Mucosa of gallbladder (tissue), 1 donor: ENCODE measurements at places on chromosomes 2 and 18. TPM values are rescaled to one million over a fixed set of nuclear protein-coding genes. Genes with fewer than 3 reads are reported as not detected.

- no peak for DNase-seq
Observed at GRCh38 chr2:206530727-206531126, 87.4 kb downstream of the ADAM23 start.

DNA sequence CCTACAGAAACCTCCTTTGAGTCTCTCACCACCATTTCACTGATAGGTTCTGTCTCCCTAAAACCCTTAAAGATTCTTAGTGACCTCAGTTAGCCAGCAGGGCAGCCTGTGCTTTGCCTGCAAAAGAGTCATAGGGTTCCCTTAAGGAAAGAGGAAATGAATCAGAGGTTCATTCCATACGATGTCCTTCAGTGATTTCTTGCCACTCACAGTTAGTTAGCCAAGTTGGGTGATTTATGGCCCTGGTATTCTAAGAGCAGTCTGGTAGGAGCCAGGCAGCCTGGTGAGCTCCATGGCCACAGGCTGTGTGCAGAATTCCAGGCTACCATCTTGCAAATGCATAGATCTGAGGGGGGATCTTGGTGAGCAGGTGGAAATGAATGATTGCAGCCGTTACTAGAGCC, 18.7 kb upstream of the CCBE1 start:
- no peak for DNase-seq

DNA sequence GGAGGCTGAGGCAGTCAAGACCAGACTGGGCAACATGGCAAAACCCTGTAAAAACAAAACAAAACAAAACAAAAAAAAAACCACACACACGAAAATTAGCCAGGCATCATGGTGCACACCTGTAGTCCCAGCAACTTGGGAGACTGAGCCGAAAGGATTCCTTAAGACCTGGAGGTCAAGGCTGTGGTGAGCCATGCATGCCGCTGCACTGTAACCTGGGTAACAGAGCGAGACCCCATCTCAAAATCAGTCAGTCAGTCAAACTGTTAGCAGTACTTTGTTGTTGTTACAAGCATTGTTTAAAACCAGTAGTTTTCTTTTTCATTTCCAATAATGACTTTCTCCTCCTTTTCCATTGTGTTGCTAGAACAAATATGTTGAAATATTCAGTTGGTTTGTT, 21.7 kb downstream of the EPB41L5 start:
- no peak for DNase-seq

- DNase-seq, result no peak
Observed at GRCh38 chr2:40370007-40370395, 81.9 kb downstream of the SLC8A1 start.

The ASIC4 gene
- not detected for total RNA-seq

The EPB41L3 gene
- total RNA-seq, result 34.0 TPM

The ARHGAP15 gene
- 10.0 TPM for total RNA-seq

GRCh38 chr2:23651187-23652080, 266.5 kb downstream of the KLHL29 start:
- DNase-seq, result no peak

The ANO7 gene
- total RNA-seq, result 2.7 TPM

DNA sequence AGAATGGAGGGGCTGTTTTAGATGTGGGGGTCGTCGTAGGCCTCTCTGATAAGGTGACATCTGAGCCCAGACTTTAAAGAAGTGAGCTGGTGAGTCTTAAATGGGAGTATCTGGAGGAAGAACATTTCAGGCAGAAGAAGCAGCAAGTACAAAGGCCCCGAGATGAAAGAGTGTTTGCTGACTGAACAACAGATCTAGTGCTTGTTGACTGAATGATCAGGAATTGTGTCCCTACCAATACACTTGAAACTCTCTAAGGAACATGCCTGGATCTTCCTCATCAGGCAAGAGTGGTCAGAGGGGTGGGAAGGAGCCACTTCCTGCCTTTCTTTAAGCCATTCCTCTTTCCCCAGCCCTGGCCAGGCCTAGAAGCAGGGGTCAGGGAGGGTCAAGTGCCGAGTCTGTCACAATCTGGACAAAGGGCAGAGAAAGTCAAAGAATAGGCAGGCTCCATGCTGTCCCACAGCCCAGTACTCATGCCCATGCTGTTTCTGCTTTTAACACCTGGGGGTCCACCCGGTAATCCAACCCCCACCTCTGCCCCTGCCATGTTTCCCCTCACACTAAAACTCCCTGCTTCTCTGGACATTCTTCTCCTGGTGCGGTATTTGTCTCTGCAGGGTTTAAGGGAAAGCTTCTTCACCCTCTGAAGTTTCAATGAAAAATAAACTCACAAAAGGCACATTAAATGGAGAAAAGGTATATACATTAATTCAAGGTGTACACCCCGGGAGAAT, 3.0 kb upstream of the TMEM37 start:
- no peak for DNase-seq

The SCYGR4 gene
- total RNA-seq, result not detected

The MAP3K2 gene
- total RNA-seq, result 71.0 TPM

- no peak for DNase-seq
Observed at GRCh38 chr18:997499-997898, 92.8 kb downstream of the ADCYAP1 start.

The ATP6V1B1 gene
- total RNA-seq, result 1.6 TPM

DNA sequence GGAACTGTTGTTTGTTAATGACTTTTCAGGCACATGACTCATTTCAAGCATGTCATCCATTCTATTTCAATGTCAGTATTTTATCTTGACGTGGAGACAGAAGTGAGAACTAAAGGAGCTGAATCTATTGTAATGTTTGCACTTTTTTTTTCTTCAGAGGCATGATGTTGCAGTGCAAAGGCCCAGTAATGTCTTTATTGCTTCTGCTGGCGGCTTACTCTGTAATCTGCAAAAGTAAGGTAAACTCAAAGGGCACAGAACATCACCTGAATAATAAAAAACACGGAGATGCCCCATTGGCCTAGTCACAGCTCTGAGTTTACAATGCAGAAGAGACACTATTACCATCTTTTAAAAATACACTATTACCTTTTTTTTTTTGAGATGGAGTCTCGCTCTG, 2.4 kb upstream of the CNNM3 start:
- no peak for DNase-seq

GRCh38 chr18:78977637-78978348, 1.8 kb upstream of the SALL3 start:
- no peak for DNase-seq

DNA sequence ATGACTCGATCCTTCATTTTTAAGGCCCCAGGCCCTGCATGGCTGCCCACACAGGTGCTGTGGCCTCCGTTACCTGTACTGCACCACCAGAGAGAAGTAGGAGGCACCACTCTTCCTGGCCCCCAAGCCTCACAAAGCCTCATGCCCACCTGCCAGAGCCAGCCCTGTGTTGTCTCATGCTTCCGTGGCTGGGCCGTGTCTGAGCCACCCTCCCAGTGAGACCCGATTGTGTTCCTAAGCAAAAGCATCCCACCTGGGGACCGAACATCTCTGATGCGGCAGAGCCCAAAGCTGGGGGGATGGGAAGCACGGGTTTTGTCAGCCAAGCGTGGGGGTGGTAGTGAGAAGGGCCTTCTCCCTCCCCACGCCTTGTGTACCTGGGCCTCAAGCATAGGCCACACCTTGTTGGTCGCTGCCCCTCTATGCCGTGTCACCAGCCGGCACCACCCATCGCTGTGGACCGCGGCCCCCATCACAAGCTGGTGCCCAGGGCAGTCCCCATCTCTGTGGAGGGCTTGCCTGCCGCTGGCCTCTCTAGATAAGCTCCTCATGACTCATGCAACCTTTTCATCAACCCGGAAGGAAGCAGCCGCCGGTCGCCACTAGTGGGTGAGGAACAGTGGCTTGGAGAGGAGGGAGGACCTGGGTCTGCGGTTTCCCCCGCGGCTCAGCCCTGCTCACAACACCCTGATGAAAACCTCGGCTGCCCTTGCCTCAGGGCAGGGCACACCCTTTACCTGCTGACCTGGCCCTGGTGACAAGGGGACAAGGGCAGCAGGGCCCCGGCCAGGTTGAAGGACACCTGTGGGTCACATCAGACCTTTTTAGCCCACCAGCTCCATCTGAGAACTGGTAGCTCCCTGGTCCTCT, 2.7 kb upstream of the RNPEPL1 start:
- DNase-seq, result peak; percentile 89

DNA sequence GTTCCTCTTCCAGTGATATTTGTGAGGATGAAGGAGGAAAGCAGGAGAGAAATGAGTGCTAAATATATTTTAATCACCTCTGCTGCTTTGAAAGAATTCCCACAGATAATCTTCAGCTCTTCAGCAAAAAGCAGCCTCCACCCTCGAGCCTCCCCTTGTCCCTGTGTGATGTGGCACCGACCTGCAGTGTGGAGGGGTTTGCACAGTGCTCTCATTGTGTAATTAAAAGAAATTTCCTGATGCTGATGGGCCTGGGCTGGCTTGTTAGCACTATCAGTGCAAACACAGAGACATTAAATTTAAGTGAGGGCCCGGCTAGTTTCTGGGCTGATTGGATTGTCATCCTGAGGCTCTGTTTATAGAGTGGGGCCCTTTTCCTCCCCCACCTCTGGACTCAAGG, 53.4 kb downstream of the KIF5C start:
- DNase-seq, result no peak
